ENCODE measurements at places on chromosomes 6 and 20.

GRCh38 chr6:4971851-4972250 is 32.0 kb downstream of the RPP40 start:
- DNase-seq = no peak

DNA sequence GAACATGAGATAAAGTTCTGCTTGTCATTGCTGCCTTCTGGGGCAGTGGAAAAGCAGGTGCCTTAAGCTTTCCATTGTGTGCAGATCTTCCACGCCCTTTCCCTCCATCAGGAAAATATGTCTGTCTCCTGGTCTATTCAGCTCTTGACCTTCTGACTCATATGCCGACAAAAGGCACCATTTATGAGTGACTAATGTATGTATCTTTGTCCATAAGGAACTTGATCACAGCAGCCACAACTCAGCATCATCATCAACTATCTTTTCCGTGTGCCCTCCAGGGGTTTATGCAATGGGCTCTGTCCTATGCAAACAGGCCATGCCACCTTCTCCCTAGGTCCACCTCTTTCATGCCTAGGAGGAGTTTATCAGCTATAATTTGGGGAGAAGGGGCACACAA is 102.7 kb upstream of the QKI start:
- no peak for DNase-seq

- no peak for DNase-seq
These were observed 258.5 kb downstream of the HACE1 start for GRCh38 chr6:104601131-104601651.

DNA sequence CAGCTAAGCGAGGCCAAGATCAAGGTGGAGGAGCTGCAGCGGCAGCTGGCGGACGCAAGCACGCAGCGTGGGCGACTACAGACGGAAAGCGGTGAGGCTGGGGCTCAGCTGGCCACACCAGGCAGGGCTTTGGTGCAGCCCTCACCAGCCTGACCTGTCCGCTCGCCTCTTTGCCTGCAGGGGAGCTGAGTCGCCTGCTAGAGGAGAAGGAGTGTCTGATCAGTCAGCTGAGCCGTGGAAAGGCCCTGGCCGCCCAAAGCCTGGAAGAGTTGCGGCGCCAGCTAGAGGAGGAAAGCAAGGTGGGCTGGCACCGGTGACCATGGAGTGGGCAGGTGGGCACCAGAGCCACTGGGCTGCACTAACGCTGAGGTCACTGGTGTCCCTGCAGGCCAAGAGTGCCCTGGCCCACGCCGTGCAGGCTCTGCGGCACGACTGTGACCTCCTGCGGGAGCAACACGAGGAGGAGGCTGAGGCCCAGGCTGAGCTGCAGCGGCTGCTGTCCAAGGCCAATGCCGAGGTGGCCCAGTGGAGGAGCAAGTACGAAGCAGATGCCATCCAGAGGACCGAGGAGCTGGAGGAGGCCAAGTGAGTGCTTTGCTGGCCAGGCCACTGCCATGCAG is 42.8 kb downstream of the MYH7B start:
- DNase-seq = no peak

GRCh38 chr6:24833711-24834386 is 35.1 kb upstream of the ARMH2 start:
- no peak for DNase-seq

- DNase-seq = no peak
These were observed 8.4 kb upstream of the ADA start for GRCh38 chr20:44659931-44660330.

- no peak for DNase-seq
These were observed 97.5 kb downstream of the PRKN start for GRCh38 chr6:162630069-162630468.

GRCh38 chr20:6122111-6122872 is 538 bp downstream of the FERMT1 start:
- no peak for DNase-seq

DNA sequence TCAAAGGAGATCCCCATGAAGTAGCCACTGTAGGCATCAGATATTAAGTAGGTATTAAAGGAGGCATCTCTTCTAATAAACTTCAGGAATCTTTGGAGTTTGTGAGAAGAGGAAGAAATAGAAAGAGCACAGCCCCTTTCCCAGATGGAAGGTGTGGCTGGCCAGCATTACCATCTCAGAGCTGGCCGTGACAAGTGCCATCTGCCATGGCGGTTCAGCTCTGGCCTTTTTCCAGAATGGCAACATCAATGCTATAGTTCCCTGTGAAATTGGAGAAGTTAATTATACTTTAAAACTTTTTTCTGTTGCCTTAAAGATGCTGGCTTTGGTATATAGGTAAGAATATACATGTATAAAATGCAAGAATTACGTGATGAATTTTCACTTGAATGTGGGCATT is 51.9 kb upstream of the MCUR1 start:
- no peak for DNase-seq

DNA sequence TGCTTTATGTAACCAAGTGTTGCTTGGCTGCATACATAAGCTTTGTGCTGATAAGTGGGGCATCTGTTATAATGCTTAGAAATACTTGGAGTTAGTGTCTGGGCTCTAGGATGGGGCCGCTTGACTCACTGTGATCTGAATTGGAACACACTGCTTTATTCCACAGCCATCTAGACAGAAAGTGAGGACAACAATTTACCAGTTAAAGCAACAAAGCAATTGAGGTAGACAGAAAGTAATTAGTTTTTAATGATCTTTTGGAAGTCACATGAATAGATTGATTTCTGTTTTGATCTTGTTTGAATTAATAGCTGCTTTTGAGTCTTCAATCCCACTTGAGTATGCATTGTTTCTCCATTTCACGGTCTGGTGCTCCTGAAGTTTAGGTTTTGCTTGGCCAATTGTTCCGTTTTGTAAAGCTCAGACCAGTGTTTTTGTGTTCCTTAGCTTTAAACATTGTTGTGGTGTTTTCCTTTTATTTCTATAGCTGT is 157.5 kb downstream of the TRMT11 start:
- no peak for DNase-seq

- no peak for DNase-seq
These were observed 18.0 kb downstream of the KLHL31 start for GRCh38 chr6:53647462-53648094.

GRCh38 chr20:18916886-18917750 is 103.5 kb downstream of the SCP2D1 start:
- no peak for DNase-seq
